Left ventricle myocardium inferior (tissue), 1 donor: ENCODE measurements at places on chromosomes 3 and 15.

DNA sequence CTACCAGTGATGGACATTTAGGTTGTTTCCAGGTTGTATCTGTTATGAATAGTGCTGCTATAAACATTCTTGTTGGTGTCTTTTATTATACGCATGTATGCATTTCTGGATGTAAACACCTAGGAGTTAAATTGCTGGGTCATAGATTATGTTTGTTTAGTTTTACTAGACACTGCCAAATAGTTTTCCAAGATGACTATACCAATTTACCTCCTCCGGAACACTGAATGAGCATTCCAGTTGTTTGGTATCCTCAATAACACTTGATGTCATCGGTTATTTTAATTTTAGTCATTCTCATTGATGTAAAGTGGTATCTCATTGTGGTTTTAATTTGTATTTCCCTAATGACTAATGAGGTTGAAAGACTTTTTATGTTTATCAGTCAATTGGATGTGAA, 36.6 kb upstream of the ARID3B start:
- H3K27me3 ChIP-seq: no peaks in the 10 kb centered on the region
- H3K4me1 ChIP-seq: no peaks in the 10 kb centered on the region
- no peak for DNase-seq
- H3K27ac ChIP-seq: no peak overlapping the region
- H3K4me3 ChIP-seq: no peak overlapping the region
- no peaks in the 10 kb centered on the region for H3K36me3 ChIP-seq

GRCh38 chr3:308597-309321, 112.2 kb downstream of the CHL1 start:
- H3K27ac ChIP-seq: no peak overlapping the region
- no peak for DNase-seq
- H3K4me3 ChIP-seq: peak overlapping the region; percentile 26
- peaks cover 5% of the 10 kb centered on the region for H3K4me1 ChIP-seq

DNA sequence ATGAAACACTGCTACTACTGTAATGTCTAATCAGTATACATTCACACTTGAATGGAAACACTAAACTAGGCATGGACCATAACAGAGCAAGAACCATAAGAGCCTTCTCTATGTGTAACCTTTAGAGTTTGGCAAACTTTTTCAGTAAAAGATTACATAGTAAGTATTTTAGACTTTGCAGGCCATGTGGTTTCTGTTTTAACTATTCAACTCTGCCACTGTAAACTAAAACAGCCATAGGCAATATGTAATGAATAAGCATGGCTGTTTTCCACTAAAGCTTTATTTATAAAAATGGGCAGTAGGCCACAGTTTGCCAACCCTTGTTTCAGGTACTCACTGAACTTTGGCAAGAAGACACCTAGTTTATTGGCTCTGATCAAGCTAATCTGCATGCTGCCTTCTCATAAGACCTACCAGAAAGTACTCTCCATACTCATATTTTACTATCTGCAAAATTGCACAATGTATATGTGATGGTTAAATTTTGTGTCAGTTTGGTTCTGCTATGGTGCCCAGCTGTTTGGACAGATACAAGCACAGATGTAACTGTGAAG, 46.0 kb downstream of the UACA start:
- no peaks in the 10 kb centered on the region for H3K36me3 ChIP-seq
- H3K4me3 ChIP-seq: no peak overlapping the region
- DNase-seq: no peak
- H3K27ac ChIP-seq: peak overlapping the region; percentile 62
- H3K4me1 ChIP-seq: peaks cover 87% of the 10 kb centered on the region

GRCh38 chr3:131849616-131850015, 185.2 kb downstream of the CPNE4 start:
- no peak for DNase-seq
- no peaks in the 10 kb centered on the region for H3K4me1 ChIP-seq
- H3K36me3 ChIP-seq: no peaks in the 10 kb centered on the region
- peaks cover 8% of the 10 kb centered on the region for H3K27me3 ChIP-seq

DNA sequence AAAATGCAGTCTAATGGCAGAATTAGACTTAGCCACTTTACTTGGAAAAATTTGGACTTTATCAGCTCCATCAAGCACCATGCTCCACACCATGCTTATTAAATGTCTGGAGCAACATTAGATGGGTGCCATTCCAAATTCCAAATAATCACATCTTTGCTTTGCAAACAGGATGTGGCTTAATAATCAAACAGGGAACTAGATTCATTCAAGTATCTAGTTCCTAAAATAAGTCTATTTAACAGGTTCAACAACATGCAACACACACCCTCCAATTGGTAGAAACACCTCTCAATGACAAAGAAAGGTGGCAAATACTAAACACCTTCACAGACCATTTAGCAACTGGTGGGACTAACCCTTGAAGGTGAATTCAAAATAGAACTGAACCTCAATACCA, 3.5 kb downstream of the HEXA start:
- H3K27ac ChIP-seq: no peak overlapping the region
- no peaks in the 10 kb centered on the region for H3K27me3 ChIP-seq
- H3K4me3 ChIP-seq: no peak overlapping the region
- DNase-seq: no peak
- peaks cover 66% of the 10 kb centered on the region for H3K4me1 ChIP-seq

DNA sequence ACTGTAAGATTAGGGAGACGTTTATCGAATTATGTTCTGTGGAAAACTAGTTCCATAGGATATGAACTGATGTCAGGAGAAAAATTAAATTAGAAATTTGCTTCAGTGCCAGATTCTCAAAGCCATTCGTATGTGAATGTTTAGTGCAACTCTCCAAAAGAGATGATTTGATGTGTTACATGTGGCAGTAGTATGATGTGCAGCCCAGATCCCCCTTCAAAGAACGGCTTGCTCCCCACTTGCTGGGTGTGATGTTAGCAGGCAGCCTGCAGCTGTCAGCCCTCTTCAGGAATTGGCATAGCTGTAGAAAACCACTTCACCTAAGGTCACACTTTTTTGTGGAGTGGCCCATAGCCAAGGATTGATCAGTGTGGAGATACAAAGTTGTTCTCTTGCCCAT, 127.0 kb upstream of the CCDC54 start:
- H3K36me3 ChIP-seq: peaks cover 48% of the 10 kb centered on the region
- no peaks in the 10 kb centered on the region for H3K27me3 ChIP-seq
- no peak overlapping the region for H3K27ac ChIP-seq
- no peaks in the 10 kb centered on the region for H3K4me1 ChIP-seq
- no peak overlapping the region for H3K4me3 ChIP-seq
- DNase-seq: no peak

DNA sequence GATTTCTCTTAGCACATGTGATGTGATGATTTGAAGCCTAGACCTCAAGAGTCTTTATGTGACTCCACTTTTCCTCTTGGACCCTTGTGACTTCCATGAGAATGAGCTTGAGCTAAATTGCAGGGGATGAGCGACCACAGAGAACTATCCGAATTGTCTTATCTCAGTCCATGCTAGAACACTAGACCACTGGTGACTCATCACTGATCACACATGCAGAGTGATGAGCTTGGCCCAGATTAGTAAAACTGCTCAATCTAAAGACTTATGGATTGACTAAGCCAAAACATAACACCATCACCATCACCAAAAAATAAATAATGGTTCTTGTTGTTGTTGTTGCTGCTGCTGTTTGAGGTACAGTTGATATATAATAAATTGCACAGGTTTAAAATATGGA, 114.1 kb upstream of the CFAP20DC start:
- no peaks in the 10 kb centered on the region for H3K36me3 ChIP-seq
- no peak overlapping the region for H3K27ac ChIP-seq
- H3K4me1 ChIP-seq: no peaks in the 10 kb centered on the region
- no peak for DNase-seq

- no peaks in the 10 kb centered on the region for H3K27me3 ChIP-seq
- peaks cover 54% of the 10 kb centered on the region for H3K4me1 ChIP-seq
- no peaks in the 10 kb centered on the region for H3K36me3 ChIP-seq
- DNase-seq: peak; percentile 77
Observed at GRCh38 chr3:72482589-72483321, 365.5 kb downstream of the SHQ1 start.
